CD4-positive, alpha-beta T cell (primary cell): ENCODE measurements at places on chromosomes 5 and 9.

- no peak for DNase-seq
Observed at GRCh38 chr5:91401175-91401574, 18.1 kb upstream of the ARRDC3 start.

DNA sequence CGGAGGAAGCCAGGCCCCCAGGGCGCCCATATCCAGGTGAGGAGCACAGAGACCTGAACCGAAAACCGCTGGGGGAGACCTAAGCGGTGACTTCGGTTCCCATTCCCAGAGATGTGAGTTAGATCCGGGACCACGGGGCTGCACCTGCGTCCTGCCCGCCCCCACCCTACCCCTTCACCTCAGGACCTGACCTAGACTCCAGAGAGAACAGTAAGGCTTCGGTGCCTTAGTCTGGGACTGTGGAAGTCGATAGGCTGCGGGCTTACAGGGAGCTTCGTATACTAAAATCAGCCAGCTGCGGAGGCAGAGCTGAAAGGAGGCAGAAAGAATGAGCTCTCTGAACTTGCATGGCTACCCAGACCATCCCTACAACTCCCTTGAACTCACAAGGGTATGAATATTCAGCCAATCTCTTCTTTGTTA lies 518 bp upstream of the FAM13B start:
- DNase-seq, result no peak

GRCh38 chr9:133991964-133992779 lies at the start of gene VAV2:
Gene VAV2, minus strand, starts transcription at chr9:133992324. Its CDS starts 46 bp downstream, at chr9:133992278.
- no peak for DNase-seq

GRCh38 chr5:107687937-107688336 lies 17.2 kb upstream of the EFNA5 start:
- DNase-seq, result no peak

GRCh38 chr5:6586647-6587042 lies 46.2 kb downstream of the NSUN2 start:
- no peak for DNase-seq

DNA sequence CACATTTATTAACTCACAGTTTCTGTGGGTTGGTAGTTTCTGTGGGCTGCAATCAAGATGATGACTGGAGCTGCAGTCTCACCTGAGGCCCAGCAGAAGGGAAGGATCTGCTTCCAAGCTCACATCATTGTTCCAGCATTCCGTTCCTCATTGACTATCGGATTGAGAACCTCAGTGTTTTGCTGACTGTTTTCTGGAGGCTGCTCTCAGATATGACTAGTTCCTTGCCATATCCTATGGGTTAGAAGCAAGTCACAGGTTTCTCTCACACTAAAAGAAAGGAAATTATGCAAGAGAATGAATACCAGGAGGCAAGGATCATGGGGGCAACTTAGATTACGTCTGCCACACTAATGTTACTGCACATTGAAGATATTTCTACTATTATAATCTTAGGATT lies 6.3 kb upstream of the ERAP1 start:
- DNase-seq, result no peak

DNA sequence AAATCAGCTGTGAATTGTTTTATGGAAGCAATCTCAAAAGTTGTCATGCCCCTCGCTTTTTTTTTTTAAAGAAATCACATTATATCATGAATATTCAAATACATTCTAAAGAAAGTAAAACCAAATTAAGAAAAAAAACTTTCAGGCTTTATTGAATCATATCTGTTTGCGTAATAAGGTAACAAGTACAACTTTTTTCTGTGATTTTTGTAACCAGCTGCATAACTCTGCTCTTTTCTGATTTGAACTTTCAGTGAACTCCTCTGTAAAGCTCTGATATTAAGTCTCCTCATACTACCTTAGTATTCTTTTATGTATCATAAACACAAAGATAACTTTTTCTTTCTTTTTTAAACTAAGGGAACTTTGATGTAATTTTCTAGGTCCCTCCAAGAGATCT lies 65.3 kb downstream of the CWC27 start:
- no peak for DNase-seq

DNA sequence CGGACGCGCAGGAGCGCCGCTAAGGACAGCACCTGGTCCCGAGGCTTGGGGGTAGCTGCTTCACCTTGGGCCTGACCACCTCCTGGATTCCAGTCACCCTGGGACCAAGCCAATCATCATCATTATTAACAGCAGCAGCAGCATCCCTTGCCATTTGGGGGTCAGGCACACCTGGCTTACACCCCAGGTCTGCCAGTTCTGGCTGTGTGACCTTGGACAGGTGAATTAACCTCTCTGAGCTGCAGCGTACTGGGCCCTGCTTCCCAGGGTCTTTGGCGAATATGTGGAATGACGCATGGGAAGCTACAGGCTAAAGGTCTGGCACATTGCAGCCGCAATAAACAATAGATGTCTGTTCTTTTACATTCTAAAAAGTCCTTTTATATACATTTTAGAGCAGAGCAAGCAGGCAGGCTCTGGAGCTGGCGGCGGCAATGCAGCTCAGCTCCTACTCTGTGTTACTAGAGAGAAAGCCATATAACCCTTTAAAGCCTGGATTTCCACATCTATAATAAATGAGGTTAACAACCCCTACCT lies 97.8 kb upstream of the CPLX2 start:
- DNase-seq, result no peak
